ENCODE measurements at places on chromosomes 2 and 18.

GRCh38 chr2:193231634-193232033 lies 1036.9 kb upstream of the TMEFF2 start:
- no peak for DNase-seq

GRCh38 chr2:61288070-61288841 lies 126.3 kb downstream of the C2orf74 start:
- DNase-seq = no peak

GRCh38 chr2:112345030-112346027 lies 69.9 kb downstream of the ZC3H6 start:
- no peak for DNase-seq

- no peak for DNase-seq
Observed at GRCh38 chr18:44041553-44041952, 639.1 kb upstream of the SETBP1 start.

DNA sequence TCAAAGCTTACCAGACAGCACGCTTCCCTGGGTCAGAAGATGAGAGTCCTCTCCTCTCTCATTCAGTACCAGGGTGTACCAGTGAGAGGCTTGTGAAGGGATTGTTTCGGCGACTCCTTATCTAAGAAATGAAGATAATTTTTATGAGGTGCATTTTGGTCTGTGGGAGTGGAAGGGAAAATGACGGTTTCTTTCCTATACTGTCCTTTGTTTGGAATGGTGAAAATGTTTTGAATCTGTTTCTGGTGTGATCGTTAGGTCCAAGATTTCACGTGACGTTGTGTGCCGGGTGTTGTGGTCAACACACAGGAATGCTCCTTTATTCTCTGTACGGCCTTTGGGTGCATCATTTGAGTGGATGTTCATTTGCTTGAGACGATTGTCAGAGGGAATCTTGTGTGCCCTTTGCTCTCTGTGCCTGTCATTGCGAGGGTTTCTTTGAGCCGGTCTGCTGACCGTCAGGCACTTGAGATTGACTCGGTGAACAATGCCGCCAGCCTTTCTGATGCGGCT lies 183.5 kb downstream of the AGAP1 start:
- no peak for DNase-seq

DNA sequence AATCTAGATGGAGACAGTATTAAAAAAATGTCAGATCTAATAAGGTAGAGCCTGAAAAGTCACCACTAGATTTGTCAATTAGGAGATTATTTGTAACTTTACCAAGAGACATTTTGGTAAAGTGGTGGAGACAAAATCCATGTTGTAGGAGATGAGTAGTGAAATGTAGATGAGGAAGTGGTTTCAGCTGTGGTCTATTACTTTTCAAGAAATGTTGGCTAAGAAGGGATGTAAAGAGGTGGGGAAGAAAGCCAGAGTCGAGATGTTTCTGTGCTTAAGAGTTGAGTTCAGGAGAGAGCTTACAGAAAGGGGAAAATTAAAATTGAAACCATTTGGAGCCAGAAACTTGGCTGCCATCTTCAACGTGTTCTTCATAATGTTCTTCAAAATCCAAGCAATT lies 22.2 kb downstream of the ACVR2A start:
- no peak for DNase-seq

DNA sequence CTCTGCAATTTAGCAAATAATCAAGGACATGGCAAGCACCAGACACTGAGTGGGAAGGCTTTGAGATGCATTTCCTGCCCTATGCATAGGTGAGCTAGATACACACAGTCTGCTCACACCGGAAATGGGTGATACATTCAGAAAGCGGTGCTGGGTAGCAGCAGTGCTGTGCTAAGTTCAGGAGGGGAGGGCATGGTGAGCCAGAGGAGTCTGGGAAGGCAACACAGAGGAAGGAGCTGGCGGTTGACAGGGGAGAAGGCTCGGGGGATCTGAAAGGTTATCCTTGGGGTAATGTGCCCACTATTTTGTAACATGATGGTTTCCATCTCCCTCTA lies 57.4 kb upstream of the EPAS1 start:
- peak; percentile 46 for DNase-seq

DNA sequence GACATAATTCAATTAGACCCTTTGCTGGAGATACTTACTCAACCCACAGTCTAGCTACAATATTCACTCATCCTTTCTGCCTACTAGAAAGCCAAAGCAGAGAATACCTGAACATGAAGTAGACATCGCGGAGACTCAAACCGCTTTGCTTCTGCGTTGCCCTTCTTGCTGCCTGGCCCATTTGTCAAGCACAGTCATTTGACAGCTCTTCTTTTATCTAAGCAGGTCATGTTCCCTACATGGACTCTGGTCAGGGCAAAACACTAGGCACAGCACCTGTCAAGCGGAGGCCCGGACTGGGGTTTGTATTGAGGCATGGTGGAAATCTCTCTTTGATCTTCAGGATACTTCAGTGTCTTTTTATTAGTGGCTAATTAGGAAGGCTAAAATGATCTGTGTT lies 89.7 kb downstream of the FARSB start:
- no peak for DNase-seq

DNA sequence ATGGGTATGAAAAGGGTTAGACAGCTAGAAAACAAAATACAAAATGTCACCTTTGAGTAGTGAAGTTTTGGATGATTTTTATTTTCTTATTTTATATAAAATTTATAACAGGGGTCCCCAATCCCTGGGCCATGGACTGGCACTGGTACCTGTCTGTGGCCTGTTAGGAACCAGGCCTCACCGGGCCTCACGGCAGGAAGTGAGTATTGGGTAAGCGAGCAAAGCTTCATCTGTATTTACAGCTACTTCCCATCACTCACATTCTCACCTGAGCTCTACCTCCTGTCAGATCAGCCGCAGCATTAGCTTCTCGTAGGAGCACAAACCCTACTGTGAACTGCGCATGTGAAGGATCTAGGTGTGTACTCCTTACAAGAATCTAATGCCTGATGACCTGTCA lies 202.8 kb upstream of the TWIST2 start:
- no peak for DNase-seq

DNA sequence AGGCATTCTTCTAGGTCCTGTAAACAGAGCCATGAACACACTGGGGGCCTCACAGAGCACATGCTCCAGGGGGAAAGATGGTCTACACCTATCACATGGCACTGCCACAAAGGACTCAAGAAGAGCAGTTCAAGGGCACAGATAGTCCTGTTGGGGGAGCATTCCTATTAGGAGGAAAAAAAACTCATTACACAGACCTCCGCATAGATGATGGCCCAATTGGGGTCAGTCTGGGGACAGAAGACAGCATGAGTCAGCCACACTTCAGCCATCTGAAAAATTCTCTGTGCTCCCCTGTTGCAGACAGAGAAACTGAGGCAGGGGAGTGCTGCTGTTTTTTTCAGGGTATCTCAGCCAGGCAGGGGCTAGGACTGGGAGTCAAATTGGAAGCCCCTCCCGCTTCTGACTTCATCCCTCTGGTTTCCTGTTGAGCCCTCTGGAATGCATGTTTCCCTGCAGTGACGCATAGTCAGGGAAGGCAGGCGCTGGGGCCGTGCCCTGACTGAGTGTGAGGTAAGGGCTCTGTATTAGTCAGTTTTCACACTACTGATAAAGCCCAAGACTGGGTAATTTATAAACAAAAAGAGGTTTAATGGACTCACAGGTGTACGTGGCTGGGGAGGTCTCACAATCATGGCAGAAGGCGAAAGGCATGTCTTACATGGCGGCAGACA lies 67.9 kb downstream of the RHOB start:
- DNase-seq = no peak

DNA sequence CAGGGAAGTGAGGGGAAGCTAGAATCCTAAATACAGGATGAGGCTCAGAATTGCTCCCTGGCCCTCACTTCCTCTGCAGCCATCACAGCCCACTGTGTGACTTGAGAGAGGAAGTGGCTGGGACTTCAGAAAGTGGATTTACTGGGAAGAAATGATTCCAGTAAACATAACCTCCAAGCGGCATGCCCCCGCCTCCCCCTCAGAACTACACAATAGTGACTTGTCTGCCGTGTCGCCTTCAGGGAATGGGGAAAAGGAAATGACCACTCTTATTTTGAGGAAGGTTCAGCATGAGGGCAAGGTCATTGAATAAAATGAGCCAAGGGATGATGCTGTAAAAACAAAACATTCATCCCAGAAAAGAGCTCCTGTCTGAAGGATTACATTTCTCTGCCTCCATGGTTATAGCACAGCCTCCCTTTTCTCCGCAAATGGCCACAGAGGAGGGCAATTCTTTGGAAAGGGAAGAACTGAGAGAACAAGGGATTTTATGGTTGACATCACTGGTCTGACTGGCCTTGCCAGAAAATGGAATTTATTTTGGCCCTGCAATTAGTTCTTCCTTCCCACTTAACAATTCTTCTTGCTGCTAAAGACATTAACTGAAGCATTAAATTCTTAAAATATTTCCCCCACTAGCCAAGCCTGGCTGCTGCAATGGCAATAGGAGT lies 78.9 kb upstream of the DAPL1 start:
- no peak for DNase-seq

GRCh38 chr2:154264024-154264423 lies 392.3 kb downstream of the GALNT13 start:
- DNase-seq = no peak

GRCh38 chr2:204003276-204003990 lies 66.9 kb downstream of the ICOS start:
- no peak for DNase-seq

DNA sequence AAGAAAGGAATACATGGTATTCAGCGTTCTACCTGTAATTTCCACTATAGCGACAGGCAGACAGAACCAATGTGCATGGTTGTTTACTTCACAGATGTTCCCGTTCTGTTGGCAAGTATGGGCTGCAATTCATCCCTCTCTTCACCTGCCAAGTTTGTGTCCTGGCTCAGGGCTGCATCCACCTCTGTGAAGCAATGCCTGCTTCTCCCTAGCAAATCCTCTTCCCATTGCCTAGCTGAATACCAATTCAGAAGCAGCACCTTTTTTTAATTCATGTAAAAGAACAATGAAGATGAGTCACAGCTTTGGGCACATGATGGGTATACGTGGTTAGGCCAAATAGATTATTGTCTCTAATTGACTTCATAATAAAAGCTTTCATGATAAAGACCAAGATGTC lies 54.7 kb upstream of the LRATD1 start:
- DNase-seq = no peak

DNA sequence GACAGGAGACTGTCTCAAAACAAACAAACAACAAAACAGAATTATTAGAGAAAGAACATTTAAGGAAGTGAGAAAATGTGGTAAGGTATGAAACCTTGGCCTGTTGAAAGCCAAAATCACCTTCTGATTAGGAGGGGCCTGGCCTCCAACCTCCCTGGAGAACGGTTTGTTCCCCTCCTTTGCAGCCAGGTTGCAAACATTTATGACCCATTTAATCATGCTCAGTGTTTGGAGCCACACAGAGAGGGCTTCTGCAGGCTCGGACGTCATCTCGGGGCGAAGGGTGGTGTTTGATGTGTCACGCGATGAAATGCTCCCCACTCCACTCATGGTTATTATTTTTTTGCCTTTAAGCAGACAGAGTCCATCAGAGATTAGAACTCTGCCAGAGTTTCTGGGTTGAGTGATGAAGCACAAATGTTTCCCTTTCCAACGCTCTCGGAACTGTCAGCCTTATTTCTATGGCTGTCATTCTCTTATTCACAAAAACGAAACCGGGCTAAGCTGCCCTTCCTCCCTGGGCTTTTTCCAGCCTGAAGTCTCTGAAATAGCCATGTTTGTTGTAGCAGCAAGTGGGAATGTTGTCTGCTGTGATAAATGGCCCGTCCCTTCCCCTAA lies 33.6 kb upstream of the ROCK2 start:
- no peak for DNase-seq

DNA sequence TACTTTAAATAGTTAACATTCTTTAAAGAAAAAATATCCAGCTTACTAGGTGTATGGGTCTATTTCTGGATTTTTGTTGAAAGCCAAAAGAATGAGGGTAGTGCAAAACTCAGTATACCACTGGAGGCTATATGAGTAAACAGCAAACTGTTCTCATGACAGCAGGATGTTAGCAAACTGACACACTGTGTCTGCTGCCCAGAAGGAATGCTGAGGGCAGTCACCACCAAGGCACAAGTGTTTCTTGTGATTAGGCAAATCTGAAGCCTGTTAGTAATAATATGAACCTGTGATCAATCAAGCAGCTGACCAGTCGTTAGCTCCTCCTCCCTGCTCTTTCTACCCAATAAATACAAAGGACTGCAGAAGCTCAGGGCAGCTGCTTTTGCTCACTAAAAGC lies 50.5 kb upstream of the SULT1C3 start:
- no peak for DNase-seq

DNA sequence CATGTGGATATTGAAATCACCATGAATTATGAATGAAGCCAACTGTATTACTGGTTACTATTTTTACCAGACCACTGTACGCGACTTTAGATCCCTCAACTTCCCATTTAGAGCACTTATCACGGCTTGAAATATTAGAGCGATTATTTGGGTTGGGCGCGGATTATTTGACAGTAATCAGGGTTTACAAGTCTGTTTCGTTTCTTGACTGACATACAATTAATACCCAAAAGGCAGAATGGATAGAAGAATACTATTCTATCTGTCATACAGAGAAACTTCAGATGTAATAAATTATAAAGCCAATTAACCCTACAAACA lies 496 bp upstream of the NAPG start:
- DNase-seq = no peak

GRCh38 chr18:3900327-3900726 lies 450.4 kb downstream of the TGIF1 start:
- DNase-seq = no peak

DNA sequence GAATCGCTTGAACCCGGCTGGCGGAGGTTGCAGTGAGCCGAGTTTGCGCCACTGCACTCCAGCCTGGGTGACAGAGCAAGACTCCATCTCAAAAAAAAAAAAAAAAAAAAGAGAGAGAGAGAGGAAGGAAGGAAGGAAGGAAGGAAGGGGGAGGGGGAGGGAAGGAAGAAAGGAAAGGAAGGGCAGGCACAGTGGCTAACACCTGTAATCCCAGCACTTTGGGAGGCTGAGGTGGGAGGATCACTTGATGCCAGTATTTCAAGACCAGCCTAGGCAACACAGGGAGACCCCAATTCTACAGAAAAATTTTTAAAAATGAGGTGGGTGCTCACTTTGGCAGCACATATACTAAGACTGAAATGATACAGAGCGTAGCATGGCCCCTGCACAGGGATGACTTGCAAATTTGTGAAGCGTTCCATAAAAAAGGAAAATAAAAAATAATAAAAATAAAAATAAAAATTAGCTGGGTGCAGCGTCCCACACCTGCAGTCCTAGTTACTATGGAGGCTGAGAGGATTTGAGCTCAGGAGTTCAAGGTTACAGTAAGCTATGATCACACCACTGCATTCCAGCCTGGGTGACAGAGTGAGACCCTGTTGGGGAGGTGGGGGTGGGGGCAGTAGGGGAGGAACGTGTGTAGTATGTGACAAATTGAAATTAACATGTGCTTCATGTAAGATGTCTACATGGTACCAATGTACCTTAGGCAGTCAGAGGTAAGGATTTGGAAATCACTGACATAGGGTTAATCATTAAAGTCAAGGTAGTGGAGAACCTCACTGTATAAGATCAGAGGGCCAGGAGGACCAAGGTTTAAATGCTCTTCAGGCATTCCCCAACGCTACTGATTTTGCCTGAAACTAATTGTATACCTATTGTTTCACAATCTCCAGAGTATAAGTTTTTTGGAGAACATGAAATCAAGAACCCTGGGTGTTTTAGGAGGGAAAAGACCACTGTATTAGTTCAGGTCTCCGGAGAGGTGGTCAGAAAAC lies 1.4 kb downstream of the WDCP start:
- no peak for DNase-seq
